MM.1S (cell line): ENCODE measurements at places on chromosomes 5 and 9.

GRCh38 chr5:32654427-32654826, 56.7 kb upstream of the NPR3 start:
- no peak for DNase-seq

- DNase-seq: no peak
These were observed 360.1 kb upstream of the RIOK2 start for GRCh38 chr5:97543166-97543565.

DNA sequence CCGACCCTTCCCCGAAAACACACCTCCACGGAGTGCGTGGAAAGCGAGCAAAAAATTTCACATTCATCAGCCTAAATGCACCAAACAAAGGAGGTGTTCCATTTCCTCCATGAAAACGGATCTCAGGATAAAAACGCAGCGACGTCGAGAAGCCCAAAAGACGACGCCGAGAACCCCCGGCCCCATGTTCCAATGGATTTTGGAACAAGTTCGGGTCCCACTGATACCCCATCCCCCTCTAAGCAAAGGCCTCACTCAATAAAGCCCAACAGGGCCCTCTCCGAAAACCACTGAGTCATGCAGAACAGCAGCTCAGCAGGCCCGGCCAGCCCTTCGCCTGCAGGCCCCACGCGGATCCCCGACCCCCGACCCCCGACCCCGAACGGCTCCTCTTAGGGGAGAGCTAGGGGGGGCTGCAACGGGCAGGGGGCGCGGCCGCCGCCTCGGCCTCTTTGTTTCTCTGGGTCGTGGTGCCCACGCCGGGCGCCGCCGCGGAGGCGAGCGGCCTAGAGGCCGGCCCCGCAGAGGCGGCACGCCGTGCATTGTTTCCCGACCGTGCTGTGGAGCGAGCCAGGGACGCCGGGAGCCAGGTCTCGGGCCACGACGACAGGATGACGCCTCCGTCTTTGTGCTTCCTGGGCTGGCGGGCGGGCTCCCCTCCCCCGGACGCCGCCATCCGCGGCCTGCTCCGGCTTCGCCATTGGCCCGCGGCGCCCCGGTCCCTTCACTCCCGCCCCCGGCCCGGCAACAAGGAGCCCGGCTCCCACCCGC, 915 bp downstream of the ZFAND5 start:
- peak; percentile 51 for DNase-seq

GRCh38 chr5:105146867-105147266, 1584.3 kb upstream of the NUDT12 start:
- DNase-seq: no peak

GRCh38 chr9:69975681-69976080, 68.0 kb upstream of the MAMDC2 start:
- no peak for DNase-seq

GRCh38 chr5:173232499-173233346, 2.3 kb downstream of the NKX2-5 start:
- DNase-seq: no peak

DNA sequence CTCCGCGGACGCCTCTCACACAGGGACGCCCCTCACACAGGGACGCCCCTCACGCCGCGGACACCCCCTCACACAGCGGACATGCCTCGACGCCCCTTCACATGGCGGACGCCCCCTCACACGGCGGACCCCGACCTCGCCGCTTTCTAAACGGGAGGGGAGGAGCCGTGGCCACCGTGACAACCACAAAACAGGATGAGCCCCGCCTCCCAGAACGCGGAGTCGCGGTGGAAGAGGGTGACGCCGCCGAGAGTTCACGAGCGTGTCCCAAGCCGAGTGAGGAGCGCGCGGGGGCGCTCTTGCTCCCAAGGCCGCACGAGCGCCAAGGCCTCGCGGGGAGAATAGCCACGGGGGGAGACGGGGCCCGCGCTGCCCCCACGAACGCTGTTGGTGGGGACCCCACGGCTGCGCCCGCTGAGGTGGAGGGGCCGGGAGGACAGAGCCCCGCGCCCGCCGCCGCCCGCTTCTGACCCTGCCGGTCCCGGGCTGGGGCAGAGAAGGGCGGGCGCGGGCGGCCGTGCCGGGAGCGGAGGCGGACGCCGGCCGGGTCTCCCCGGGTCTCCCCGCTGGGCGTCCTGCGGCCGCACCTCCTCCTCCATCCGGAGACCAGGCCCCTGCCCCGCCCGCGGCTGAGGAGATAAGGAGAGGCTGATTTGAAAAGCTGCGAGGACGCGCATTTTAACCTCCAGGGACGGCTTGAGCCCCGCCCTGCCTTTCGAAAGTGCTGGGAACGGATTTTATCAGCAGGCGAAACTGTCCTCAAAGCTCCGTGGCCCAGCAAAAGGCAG, 3.9 kb upstream of the NKD2 start:
- peak; percentile 75 for DNase-seq

DNA sequence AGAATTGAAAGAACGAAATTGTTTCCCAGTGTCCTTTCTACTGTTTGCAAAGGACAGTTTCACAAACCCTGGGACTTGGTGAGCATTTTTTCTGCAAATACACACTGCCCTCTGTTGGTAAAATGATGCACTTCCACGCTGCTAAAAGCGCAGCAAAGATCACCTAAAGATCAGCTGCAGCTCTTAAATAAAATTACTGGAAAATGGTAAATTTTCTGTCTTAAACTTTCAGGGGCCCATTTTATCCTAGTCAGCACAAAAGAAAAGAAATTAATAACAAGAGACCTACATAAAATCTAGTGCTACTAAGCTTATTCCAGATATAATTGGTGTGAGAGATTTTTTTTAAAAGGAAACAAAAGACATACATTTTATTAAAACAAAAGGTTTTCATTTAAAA, 566.0 kb downstream of the CAAP1 start:
- DNase-seq: peak; percentile 49

GRCh38 chr5:68533051-68533450, 317.5 kb downstream of the PIK3R1 start:
- no peak for DNase-seq

- no peak for DNase-seq
These were observed 18.1 kb downstream of the SLC1A1 start for GRCh38 chr9:4508246-4508906.

DNA sequence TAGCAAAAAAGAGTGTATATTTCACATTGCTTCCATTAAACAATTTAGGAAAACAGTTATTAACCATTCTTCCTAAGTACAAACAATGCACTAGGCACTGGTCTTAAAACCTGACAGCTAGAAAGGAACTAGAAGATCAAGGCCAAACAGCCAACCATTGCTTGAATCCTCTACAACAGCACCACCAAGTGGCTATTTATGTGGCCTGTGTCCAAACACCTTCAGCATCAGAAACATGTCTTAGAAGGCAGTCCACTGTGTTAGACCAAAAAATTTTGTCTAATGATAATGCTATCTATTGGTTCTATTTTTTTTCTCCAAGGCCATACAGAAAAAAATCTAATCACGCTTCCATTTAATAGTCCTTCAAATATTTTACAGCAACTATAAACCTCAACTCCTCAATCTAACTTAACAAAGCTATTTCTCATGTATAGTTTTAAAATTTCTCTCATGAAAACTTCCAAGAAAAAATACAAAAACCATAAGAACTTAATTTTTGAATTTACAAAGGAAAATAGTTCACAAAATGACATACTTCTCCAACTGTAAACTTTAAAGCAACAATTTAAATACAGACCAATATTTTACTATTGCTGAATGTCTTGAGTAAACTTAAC, 36.1 kb downstream of the CAAP1 start:
- DNase-seq: peak; percentile 52

- no peak for DNase-seq
These were observed 85.0 kb upstream of the COL5A1 start for GRCh38 chr9:134556531-134557068.

- DNase-seq: no peak
These were observed 74.6 kb downstream of the LMNB1 start for GRCh38 chr5:126851501-126852011.

DNA sequence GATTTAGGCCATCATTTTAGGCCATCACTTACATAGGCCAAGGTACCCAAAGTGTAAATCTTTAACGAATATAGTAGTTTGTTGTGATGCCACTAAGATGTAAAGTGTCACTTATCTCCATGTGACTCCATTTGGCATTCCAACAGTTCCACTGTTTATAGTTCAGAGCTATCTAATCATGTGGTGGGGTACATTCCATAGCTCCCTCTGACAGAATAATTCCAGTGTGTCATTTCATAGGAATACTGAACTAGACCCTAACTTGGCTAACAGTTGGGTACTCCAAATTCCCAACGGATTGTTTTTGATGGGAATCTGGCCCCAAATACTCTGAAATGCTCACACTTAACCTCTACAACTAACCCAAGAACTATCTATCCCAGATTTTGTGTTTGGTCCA, 76.7 kb upstream of the FST start:
- no peak for DNase-seq

DNA sequence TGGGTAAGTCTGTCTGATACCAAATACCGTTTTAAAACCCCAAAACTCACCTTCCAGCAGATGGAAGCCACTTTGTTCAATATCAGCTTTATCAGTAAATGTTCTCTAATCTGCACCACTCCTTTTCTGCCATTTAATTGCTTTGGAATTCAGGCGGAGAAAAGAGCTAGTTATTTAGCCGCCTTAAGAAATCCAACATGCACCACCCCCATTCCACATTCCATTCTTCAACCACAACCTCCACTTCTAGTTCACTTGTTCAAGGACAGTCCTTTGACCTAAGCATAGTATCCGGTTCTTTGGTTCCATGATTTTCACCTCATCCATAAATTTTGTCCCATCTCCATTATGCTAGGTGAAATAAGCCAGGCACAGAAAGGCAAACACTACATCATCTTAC, 240.1 kb downstream of the DNAH5 start:
- DNase-seq: no peak

DNA sequence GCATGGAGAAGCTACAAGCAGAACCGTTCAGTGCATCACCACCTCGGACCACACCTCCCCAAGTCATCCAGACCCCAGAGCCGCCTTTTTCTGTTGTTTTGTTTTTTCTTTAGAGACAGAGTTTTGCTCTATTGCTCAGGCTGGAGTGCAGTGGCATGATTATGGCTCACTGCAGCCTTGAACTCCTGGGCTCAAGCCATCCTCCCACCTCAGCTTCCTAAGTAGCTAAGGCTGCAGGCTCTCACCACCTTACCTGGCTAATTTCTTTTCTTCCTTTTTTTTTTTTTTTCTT, 13.5 kb upstream of the SFXN1 start:
- no peak for DNase-seq

DNA sequence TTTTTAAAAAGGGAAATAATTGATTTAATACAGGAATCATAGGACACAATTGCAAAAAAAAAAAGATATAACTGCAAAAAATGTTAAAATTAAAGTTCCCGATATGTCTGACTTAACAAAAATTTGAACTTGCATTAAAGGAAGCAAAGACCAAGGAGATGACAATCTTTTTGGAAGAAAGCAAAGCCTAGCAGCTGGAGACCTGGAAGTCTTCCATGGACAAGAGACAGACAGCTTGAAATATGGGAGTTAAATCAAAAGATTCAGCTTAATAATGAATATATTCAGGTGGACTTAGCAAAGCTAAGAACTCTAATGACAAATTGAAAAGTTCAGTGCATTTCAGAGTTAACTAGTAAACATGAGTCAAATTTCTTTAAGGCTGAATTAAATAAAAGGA, 568.7 kb upstream of the RGMB start:
- no peak for DNase-seq

DNA sequence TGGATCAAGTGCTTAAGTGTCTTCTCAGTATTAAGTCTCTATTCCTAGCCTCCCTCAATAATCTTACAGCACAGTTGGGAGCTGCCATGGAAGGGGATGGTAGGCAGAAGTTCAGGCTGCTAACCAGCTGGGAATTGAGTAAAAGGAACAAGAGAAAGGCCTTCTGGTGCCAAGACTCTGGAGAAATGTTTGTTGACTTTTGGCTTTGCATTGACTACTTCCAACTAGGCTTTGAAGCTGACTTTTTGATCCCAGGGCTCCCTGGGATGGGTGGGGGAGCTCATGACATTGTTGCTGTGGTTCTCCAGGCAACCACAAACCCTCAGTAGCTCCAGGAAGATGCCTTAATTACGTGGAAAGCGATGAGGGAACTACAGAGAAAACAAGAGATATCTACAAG, 85.2 kb upstream of the HTR4 start:
- no peak for DNase-seq

- no peak for DNase-seq
These were observed 13.7 kb upstream of the PSMB7 start for GRCh38 chr9:124428751-124429529.

- no peak for DNase-seq
These were observed 93.2 kb downstream of the WDR41 start for GRCh38 chr5:77398896-77399295.

DNA sequence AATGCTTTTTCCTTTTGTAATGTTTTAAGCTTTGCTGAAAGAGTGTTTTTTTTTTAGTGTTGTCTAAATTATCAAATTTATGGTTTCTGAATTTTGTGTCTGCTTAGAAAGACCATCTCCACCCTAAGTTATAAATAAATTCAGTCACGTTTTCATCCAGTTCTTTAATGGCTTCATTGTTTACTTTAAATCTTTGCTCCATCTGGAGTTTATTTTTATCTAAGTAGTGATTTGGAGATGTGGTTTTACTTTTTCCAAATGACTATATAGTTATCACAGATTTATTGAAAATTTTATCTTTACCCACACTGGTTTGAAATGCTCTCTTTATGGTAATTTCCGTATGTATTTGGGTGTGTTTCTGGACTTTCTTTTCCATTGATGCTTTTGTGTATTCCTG, 577.2 kb upstream of the ZNF608 start:
- no peak for DNase-seq

- DNase-seq: no peak
These were observed 32.1 kb downstream of the PCA3 start for GRCh38 chr9:76796296-76796695.

- no peak for DNase-seq
These were observed 685.8 kb downstream of the MAT2B start for GRCh38 chr5:164191240-164191639.

- no peak for DNase-seq
These were observed 106.2 kb downstream of the ADAMTSL1 start for GRCh38 chr9:18580151-18580550.

- DNase-seq: no peak
These were observed 374.3 kb downstream of the CCDC171 start for GRCh38 chr9:15927161-15927560.

DNA sequence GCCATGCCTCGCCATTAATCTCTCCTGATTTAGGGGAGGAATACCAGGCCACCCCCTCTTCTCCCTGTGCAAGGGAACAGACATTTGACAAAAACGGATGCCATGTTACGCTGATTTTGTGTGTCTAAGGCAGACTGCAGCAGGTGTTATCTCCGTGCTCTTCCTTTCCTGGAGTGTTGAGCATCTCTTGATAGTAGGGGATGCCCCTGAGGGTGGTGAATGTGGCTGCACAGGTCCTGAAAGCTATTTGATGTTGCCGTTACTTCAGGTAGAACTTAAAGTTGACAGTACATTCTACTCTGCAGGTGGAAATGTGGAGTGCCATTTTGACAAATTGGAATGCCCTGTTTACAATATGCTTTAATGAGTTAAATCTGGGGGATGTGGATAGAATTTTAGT, 21.5 kb downstream of the TENT4A start:
- no peak for DNase-seq
